H1 (cell line): ENCODE measurements at places on chromosomes 7 and 10. TPM values are rescaled to one million over a fixed set of nuclear protein-coding genes. Genes with fewer than 3 reads are reported as not detected.

DNA sequence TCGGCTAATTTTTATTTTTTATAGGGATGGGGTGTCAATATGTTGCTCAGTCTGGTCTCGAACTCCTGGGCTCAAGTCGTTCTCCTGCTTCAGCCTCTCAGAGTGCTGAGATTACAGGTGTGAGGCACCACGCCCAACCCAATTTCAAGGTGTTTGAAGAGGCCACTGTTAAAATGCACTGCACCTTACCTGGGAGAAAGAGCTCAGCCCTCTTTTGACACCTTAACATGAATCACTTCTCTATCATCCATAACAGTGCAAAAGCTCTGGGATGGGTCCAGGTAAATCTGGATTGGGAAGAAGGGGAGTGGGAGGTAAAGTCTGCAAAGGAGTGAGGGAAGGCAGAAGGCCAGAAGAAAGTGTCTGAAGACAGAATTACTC, 557 bp upstream of the ZNF282 start:
- no peak for DNase-seq

DNA sequence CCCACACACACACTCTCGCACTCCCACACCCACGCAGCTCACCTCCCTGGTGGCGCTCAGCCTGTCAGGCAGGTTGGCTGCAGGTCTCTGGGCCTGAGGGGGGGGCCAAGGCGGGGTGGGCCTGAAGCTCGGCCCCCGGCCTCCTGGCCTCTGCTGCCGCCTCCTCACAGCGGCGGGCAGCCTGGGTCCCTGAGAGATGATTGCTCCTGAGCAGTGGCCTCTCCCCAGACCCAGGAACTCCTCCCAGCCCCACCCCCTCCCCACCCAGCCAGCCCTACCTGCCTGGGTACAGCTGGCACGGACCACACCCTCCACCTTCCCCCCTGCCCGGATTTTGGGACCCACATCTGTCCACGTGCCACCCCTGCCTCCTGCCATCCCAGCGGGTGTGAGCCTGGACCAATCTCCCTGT, 4.6 kb upstream of the TMEM184A start:
- no peak for DNase-seq

- no peak for DNase-seq
Observed at GRCh38 chr7:128407751-128408708, 1.8 kb downstream of the IMPDH1 start.

GRCh38 chr7:113338071-113338696, 219.8 kb upstream of the SMIM30 start:
- DNase-seq = no peak

GRCh38 chr7:101845974-101846373, 28.5 kb downstream of the CUX1 start:
- DNase-seq = no peak

TMEM229A gene
- 0.54 and 0.75 TPM in 2 replicates for total RNA-seq
